ENCODE measurements at places on chromosomes 6 and 20. TPM values are rescaled to one million over a fixed set of nuclear protein-coding genes. Genes with fewer than 3 reads are reported as not detected.

UST gene
- total RNA-seq, result 0.29 TPM

GRCh38 chr20:15163632-15164031 lies 826.2 kb upstream of the FLRT3 start:
- no peak overlapping the region for H3K27ac ChIP-seq
- DNase-seq, result no peak
- H3K27me3 ChIP-seq, result no peaks in the 10 kb centered on the region

DNA sequence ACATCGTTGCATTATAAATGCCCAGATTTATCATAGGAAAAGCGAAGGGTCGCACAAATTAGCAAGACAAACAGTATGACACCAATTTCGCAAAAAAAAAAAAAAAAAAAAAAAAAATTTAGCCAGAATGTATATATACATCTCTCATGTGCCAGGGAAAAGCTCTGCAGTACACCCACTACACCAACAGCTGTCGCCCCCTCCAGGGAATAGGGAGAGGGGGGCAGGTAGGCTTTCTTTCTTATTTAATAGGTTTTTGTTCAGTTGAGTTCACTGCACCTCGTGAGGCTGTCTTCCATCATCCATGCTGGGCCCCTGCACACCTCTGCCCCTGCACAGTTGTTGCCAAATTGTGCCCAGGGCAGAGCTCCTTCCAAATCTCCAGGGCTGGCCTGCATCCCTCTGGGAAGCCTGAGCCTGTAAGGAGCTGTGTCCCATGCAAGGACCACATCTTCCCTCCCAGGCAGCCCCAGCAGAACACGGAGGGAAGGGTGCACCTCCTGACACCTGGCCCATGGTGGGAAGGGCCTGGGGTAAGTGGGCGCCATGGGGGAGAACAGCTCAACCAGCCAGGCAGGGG lies 85.4 kb downstream of the NINL start:
- H3K27me3 ChIP-seq, result no peaks in the 10 kb centered on the region
- no peak for DNase-seq
- no peak overlapping the region for H3K4me3 ChIP-seq
- no peaks in the 10 kb centered on the region for H3K4me1 ChIP-seq
- no peak overlapping the region for H3K27ac ChIP-seq

- H3K27me3 ChIP-seq, result peaks cover 15% of the 10 kb centered on the region
- peaks cover 8% of the 10 kb centered on the region for H3K36me3 ChIP-seq
- peaks cover 29% of the 10 kb centered on the region for H3K4me1 ChIP-seq
- peak; percentile 67 for DNase-seq
- peak overlapping the region; percentile 93 for H3K27ac ChIP-seq
- peak overlapping the region; percentile 77 for H3K4me3 ChIP-seq
Measured at GRCh38 chr6:161273274-161273751, 548 bp downstream of the AGPAT4 start.

DNA sequence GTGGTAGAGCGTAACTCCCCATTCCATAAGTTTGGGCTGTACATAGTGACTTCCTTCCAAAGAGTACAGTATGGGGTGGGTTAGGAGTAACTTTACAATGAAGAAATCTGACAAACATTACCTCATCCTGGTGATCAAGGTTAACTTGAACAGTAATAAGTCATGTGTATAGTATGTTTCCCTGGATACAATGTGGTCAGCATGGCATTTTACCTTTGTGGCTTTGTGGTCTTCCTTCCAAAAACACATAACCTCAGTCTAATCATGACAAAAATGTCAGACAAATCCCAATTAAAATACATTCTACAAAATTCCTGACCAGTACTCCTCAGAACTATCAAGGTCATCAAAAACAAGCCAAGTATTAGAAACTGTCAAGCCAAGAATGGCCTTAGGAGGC lies 225.1 kb downstream of the UBE3D start:
- no peaks in the 10 kb centered on the region for H3K27me3 ChIP-seq
- H3K27ac ChIP-seq, result no peak overlapping the region
- H3K36me3 ChIP-seq, result no peaks in the 10 kb centered on the region
- DNase-seq, result no peak
